SK-N-SH (cell line): ENCODE measurements at places on chromosomes 5 and 9.
A peak's percentile ranks its signal among the peaks of the same experiment; 100 is the strongest.

DNA sequence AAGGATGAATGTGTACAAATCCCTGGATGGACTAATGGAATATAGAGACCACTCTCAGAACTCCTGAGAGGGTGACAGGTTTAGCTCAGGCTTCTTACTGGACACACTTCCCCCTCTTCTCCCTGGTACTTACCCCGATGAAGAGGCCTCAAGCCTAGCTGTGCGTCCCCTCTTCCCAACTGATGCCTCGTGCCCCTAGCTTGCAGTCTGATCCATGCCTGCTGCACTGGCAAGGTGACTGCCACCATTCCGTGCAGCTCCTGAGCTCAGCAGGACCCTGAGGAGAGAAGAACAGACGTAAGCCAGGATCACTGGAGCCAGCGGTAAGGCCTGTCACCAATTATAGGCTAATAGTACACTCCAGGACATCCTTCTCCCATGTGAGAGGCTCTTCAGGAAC is 5.5 kb upstream of the STOML2 start:
- no peak for DNase-seq

- peak; percentile 52 for DNase-seq
Observed at GRCh38 chr5:43227655-43228054, 35.6 kb downstream of the NIM1K start.

DNA sequence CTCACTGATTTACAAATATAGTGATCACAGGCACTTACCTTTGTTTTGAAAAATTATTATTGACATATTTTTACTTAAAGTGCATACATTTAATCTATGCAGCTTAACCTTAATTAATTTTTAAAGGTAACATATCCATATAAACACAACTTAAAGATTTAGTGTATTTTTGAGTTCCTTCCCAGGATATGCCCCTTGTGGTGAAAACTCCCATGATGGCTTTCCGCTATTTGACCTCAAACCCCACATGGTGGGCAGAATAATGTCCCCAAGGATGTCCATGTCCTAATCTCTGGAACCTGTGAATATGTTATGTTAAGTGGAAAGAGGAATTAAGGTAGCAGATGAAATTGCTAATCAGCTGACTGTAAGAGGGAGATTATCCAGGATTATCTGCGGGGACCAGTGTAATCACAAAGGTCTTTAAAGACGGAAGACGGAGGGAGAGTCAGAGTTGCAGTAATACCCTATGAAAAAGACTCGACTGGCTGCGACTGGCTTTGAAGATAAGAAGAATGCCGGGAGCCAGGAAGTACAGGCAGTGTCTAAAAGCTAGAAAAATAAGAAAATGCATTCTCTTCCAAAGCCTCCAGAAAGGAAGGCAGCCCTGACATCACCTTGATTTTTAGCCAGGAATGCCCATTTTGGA is 193.9 kb downstream of the ICE1 start:
- peak; percentile 32 for DNase-seq

DNA sequence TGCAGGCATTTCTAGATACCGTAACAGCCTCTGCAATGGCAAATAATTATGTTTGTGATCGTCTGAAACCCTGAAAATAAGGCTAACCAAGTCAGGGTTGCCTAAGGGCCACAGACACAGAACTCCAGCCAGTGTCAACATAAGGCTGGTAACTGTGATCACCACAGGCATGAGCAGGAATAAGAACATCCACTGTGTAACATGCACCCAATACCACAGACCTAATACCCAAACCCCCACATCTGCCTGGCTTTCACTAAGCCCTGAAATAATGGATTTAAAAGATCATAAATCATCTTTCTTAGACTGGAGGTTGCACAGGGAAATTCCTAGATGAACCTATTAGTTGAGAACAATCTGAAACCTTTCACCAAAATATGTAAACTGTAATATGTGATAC is 394.5 kb downstream of the NFIB start:
- DNase-seq = no peak

DNA sequence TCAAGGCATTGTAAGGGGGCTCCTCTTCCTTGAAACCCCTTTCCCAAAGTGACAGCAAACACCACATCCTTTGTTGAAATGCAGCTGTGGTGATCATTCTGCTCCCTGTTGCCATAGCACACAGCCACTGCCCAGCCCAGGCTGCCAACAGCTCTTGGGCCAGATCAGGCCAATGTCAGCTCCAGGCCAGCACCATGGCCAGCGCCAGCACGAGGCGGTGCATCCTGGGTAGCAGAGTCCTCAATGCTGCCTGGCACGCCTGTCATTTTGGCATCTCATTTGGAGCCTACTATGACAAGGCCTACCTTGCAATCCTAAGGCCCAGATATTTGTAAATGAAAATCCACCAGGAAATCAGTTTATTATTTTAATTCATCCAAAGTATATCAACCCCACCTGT is 390.6 kb downstream of the DNAH5 start:
- no peak for DNase-seq

- DNase-seq = no peak
Observed at GRCh38 chr5:135719428-135720063, 114.9 kb upstream of the SLC25A48 start.

DNA sequence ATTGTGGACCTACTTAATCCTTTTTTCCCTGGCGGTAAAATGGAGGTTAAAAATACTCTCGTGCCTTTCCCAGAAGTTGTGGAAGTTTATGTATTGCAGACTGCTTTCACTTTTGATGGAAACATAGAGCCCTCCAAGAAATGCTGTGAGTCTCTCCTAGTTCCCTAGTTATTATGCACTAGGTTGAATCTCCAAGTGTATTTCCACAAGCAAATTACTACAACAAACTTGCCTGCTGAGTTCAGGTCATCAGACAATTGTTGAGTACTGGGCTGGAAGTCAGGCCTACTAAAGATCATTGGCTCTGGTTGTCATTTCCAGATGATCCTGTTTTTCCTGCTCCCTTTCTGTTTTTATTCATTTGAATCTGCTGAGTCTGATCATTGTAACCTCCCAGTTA is 104.1 kb downstream of the CD180 start:
- DNase-seq = no peak

DNA sequence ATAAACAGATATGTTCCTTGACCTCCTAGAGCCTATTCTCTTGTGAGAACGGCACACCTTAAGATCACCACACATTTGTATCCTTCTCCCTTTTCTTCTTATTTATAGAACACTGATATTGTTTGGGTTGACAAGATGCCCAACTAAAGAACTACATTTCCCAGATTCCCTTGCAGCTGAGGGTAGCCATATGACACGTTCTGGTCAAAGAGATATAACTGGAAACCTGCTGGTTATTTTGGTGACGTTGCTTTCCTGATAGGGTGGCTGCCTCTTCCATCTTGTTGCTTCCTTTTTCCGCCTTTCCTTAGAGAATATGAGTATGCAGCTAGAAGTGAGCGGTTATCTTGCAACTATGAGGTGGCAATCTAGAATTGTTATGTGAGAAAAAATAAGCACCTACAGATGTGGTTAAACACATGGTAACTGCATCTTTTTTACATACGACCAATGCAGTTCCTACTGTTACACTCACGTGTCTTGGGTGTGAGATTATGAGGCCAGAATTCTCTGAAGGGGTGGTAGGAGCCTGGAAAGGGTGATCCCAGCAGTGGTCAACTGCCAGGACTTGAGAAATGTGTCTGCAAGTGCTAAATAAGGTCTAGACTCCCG is 72.9 kb downstream of the SEC61B start:
- DNase-seq = no peak

DNA sequence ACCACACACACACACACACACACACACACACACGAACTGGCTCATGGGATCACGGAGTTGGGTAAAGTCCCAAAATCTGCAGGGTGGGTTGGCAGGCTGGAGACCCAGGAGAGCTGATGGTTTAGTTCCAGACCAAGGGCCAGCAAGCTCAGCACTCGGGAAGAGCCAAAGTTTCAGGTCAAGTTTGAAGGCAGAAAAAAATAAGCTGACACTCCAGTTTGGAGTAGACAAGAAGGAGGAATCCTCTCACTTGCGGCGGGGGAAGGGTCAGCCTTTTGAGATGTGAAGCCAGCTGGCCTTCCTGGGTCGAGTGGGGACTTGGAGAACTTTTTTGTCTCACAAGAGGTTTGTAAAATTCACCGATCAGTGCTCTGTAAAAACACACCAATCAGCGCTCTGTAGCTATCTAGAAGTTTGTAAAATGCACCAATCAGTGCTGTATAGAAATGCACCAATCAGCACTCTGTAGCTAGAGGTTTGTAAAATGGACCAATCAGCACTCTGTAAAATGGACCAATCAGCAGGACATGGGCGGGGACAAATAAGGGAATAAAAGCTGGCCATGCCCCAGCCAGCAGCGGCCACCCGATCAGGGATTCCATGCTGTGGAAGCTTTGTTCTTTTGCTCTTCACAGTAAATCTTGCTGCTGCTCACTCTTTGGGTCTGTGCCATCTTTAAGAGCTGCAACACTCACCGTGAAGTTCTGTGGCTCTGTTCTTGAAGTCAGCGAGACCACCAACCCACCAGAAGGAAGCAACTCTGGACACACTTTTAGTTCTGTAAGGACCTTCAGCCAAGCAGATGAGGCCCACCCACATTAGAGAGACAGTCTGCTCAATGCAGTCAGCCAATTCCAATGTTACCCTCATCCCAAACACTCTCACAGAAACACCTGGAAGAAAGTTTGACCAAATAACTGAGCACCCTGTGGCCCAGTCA is 37.8 kb upstream of the UNC5A start:
- no peak for DNase-seq

GRCh38 chr9:3783156-3783555 is 257.4 kb upstream of the RFX3 start:
- DNase-seq = no peak

GRCh38 chr9:77438653-77439052 is 209.5 kb downstream of the GNA14 start:
- no peak for DNase-seq

DNA sequence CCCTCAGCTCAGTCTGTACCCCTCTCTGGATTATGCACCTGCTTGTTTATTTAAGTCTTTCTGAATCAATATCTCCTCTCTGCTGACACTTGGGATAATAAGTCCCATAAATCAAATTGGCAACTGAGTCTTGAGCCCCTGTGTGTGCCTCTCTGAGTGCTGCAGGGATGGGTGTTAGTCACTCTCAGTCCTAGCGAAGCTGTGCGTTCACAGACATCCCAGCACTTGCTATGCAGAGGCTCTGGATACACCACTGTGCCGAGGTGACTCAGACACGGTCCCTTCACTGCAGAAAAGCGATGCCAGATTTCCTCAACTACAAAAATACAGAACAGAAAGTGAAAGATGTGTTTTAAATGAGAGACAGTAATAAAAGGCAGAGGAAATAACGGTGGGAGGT is 4.1 kb upstream of the KCNMB1 start:
- no peak for DNase-seq

DNA sequence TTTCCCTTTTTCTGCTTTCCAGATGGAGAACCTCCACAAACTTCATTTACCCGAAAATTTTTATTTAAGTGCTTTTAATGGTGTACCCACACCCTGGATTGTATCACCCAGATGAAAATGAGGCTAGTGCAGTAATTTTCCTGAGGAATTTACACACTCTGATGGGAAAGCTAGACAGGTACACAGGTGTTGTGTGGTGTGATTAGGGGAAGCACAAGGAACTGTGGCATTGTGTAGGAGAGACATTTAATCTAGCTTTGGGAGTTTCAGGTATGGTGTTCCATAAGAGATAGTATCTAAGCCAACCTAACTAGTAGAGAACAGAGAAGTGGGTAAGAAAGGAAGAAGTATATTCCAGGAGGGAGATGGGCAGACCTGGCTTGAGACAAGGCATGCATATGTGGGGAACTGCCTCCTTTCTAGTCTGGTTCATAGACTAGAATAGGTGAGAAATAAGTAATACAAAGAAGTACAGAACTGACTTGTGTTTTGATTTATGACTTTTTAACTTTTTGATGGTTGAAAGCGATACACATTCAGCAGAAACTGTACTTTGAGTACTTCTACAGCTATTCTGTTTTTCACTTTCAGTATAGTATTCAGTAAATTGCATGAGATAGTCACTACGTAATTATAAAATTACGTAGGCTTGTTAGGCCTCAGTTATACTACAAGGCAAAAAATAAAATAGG is 22.9 kb upstream of the ROPN1L start:
- DNase-seq = no peak

DNA sequence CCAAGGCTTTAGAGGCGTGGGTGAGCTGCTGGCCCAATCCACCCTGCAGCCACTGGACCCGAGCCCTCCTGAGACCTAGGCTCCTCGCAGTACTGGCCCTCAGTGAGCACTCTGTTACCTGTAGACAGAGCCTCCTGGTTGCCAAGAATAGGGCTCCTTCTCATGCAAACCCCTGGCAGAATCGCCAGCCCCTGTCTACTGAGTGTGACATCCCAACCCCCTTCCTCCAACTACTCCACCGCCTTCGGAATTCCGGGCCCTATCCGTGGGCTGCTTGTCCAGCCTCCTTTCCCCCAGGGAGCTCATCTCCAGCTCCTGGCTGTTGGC is 23.8 kb upstream of the COL5A1 start:
- no peak for DNase-seq

- DNase-seq = no peak
Observed at GRCh38 chr5:77073667-77074066, 13.4 kb downstream of the ZBED3 start.

DNA sequence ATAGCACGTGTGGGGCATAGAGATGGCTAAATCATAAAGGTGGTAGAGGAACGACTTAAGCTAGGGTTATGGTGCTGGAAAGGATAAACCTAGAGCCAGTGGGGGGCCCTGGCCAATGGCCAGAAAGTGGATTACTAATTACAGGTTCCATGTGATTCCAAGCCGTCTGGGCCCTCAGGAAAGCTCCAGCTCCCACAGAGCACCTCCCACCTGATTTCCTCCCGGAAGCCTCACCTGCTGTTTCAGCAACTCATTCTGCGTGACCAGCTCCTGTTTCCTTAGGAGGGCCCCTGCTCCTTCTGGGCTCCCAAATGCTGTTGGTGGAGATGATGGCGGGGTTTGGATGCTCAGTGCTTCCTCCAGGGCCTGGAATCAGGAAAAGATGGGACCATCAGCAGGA is 16.2 kb downstream of the GPX3 start:
- no peak for DNase-seq

DNA sequence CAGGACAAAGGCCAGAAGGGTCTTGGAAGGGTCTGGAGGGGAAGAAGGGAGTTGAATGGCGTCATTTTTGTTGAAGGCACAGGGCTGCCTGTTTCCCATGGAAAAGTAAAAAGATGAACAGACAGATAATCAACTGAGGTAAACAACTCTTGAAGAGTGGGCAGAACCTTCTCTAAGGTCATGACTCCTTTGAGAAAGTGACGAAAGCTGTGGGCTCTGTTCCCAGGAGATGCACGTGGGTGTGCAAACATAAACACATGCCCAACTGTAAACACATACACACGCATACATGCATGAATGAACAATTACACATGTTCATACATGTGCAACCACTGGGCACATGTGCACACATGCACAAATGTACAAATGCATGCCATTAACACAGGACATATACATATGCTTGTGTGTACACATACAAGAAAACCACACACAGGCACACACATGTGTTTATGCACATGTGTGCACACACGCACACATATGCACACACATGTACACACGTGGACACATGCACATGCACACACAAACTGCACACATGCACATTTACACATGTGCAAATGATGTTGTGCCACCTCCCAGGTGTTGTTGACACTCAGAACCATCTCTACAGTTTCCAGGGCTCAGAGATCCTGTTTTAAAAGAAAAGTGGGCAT is 143.3 kb downstream of the GADD45G start:
- no peak for DNase-seq

GRCh38 chr5:139019880-139020279 is 144.7 kb upstream of the LRRTM2 start:
- DNase-seq = no peak
